ENCODE measurements at places on chromosomes 11 and 22.
A peak's percentile ranks its signal among the peaks of the same experiment; 100 is the strongest.

- DNase-seq = no peak
These were observed 221.9 kb downstream of the SBF2 start for GRCh38 chr11:10072142-10072541.

DNA sequence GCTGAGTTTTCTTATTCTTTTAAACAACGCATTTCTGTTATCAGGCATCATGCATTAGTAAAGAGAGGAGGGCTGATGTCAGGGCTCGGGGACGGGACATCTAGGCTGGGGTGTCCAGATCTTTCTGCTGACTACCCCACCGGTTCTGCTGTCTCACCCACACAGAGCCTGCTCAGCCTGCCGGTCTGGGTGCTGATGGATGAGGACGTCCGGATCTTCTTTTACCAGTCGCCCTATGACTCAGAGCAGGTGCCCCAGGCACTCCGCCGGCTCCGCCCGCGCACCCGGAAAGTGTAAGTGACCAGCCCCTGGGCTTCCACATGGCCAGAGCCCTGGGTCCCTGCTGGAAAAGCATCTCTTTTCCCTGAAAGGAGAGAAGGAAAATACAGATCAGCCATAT, 9.4 kb downstream of the NCF4 start:
- DNase-seq = no peak

GRCh38 chr11:107301878-107302277, 155.7 kb downstream of the CWF19L2 start:
- DNase-seq = no peak

- DNase-seq = no peak
These were observed 211.8 kb downstream of the TENM4 start for GRCh38 chr11:79229047-79229446.

DNA sequence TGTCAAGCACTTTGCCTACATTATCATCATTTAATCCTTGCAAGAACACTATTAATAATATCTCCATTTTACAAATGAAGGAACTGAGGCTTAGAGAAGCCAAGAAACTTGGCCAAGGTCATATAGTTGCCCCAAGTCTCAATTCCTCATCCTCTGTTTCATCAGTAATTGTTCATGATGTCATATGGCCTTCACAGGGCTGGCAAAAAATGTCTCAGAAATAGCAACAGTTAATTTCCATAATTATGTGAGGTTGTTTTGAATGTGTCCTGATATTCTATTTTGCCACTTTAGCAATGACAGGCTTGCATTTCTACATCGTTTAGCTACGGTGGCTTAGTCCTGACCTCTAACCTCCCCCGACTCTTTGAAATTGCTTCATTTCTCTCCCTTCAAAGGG, 20.6 kb upstream of the TRIM44 start:
- DNase-seq = no peak

- DNase-seq = no peak
These were observed 11.0 kb upstream of the PLAAT2 start for GRCh38 chr11:63573881-63574855.

- no peak for DNase-seq
These were observed 115.2 kb upstream of the TIMP3 start for GRCh38 chr22:32686354-32686753.

- no peak for DNase-seq
These were observed 19.0 kb downstream of the TENM4 start for GRCh38 chr11:79421820-79422219.

- no peak for DNase-seq
These were observed 154.6 kb downstream of the SNX19 start for GRCh38 chr11:130761560-130762220.

DNA sequence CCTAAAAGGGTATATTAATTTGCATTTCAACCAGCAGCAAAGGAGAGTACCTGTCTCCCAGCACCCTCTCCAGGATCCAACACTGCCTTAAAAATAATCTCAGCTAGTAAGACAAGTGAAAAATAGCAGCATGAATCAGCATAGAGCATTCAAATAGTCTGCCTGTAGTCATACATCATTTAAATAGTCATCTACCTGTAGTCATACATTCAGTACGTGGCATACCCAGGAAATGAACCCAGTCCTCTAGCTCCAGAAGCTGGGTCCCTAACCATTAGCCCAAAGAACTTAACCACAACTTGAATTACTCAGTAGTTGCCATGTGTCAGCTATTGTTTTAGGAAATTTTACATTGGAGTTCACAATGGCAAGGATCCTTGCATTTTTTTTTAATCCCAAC, 9.3 kb downstream of the TENM4 start:
- no peak for DNase-seq

GRCh38 chr22:49838771-49839717, 11.4 kb upstream of the BRD1 start:
- peak; percentile 88 for DNase-seq

GRCh38 chr11:69908511-69909220, 89.5 kb upstream of the FGF3 start:
- no peak for DNase-seq

GRCh38 chr11:74633406-74634393, 41.3 kb downstream of the POLD3 start:
- no peak for DNase-seq

- DNase-seq = no peak
These were observed 3.2 kb downstream of the LINC01488 start for GRCh38 chr11:69484427-69485259.

GRCh38 chr22:35051791-35052190, 14.2 kb upstream of the ISX start:
- DNase-seq = no peak

DNA sequence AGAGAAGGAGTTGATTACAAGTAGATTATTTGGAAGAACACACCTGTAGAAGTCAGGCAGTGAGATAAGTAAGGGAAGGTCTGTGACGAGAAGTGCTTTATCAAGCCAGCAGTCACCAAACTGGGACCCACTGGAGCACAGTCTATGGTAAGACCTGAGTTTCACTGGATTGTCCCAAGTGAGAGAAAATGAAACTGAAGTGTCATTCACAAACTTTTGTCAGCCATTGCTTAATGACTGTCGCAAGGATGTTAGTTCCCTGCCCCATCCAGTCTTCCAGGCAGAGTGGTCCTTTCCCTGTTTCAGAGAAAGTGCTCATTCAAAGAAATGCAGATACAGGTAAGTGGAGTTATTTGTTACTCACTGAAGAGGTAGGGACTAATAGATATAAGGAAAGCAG, 728.0 kb upstream of the TENM4 start:
- DNase-seq = no peak

- no peak for DNase-seq
These were observed 324.0 kb downstream of the RAB38 start for GRCh38 chr11:87851234-87851633.
